ENCODE measurements at places on chromosomes 4 and X. TPM values are rescaled to one million over a fixed set of nuclear protein-coding genes. Genes with fewer than 3 reads are reported as not detected.

The TLR7 gene
- total RNA-seq = 3.5 TPM

The CT45A10 gene
- total RNA-seq = not detected

The DCAF12L2 gene
- not detected for total RNA-seq

The RTL3 gene
- total RNA-seq = 0.28 TPM

The CD40LG gene
- total RNA-seq = 0.46 TPM
